Caki2 (cell line): ENCODE measurements at places on chromosomes 11 and 22.

DNA sequence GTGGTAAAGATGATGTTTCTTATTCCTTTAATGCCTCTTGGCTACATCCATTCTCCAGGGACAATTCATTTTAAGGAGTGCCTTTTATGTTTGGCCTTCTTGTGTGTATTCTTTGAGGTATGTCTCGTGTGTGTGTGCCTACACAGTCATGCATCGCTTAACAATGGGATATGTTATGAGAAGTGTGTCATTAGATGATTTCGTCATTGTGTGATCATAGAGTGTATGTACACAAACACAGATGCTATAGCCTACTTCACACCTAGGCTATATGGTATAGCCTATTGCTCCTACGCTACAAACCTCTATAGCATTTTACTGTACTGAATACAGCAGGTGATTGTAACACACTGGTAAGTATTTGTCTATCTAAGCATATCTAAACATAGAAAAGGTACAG lies 23.0 kb downstream of the ZNF202 start:
- DNase-seq = no peak

DNA sequence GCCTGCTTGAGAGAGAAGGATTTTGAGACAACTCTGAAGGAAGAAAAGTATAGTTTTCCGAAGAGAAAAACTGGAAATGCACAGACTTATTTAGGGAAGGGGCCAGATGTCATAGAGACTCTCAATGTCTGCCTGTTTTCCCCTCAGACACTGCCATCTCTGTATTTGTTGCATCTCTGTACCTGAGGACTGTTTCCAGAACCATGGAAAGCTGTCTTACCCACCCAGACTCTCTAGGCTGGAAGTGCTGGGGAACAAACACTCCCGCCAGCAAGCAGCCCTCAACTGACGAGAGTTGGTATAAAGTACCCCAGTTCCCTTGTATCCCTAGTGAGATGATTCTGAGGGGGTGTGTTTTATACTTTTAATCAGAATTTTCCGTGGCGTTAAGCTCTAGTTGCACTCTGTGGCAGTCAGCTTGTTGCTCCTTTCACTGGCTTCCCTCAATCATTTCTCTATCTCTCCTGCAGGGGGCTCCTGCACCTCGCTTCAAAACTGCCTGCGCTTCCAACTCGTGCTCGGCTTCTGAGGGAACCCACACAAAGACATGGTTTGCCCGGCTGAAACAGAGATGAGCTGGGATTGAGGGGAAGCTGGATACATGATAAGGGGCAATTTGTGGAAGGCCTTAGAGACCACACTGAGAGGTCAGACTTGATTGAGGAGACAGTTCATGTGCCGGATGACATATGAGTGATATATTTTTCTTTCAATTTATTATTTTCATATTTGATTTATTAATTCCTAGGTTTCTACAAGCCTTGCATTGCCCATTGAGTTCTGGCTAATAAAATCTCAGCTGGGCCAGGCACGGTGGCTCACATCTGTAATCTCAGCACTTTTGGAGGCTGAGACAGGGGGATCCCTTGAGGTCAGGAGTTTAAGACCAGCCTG lies 36.9 kb upstream of the CLPB start:
- peak; percentile 33 for DNase-seq

GRCh38 chr22:46756097-46756496 lies 6.4 kb upstream of the TBC1D22A start:
- no peak for DNase-seq

- DNase-seq = no peak
Observed at GRCh38 chr11:93196816-93197379, 893 bp downstream of the SLC36A4 start.

DNA sequence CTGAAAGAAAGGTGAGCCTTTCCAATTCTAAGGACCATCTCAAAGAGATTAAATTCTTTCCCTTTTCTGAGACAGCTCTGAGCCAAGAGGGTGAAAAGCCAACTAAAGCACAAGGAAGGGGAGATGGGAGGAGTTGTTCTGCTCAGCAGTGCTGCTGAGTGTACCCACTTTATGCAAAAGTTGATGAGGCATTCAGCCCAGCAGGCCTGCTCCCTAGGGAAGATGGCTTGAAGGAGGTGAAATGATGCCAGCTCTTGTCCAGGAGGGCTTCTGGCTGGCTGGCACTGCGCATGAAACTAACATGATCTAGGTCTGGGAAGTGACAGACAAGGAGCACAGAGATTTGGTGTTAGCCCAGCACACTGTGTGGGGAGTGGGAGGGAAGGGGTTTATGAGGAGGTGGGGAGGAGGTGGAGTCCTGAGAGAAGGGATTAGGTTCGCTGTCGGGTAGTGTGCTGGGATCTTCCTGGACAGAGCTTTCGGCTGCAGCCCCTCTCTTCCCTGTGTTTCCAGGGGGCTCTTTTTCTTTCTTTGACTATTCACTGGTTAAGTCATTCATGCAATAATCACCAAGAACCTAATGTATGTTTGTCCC lies 225.5 kb upstream of the NARS2 start:
- DNase-seq = no peak
